ENCODE measurements at places on chromosomes 7 and 10.
A peak's percentile ranks its signal among the peaks of the same experiment; 100 is the strongest.

DNA sequence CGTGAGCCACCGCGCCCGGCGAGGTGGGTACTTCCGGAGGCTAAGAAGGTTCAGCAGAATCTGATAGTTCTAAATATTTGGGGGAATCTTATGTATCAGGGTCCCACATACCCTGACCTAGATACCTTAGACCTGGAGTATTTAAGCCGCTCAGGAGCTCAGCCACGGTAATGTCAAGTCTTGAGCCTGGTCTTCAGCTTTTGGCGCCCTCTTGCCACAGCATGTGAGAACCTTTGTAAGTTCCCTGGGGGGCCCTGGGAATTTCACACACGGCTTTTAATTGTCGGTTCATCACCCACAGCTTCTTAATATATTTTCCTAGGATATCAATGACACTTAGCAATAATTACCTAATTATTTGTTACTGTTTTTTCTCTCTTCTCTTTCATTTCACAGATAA is 324.3 kb upstream of the GALNT17 start:
- DNase-seq: no peak

DNA sequence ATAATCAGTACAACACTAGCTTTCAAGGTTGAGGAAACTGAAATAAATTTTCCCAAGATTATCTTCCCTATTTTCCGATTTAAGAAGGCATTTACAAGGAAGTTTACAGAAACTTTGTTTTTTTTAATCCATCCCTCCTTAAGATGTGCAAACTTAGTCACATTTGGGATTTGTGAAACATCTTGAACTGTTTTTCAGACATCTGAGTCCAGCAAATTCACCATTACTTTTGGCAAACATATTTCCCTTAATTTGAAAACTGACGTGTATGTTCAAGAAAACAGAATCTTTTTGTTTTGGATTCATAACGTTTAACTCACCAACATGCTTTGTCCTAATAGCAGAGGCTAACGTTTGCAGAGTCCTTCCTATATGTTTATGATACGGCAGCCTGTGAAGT is 19.5 kb downstream of the GLI3 start:
- no peak for DNase-seq

GRCh38 chr7:122199171-122199570 is 55.1 kb upstream of the AASS start:
- no peak for DNase-seq

DNA sequence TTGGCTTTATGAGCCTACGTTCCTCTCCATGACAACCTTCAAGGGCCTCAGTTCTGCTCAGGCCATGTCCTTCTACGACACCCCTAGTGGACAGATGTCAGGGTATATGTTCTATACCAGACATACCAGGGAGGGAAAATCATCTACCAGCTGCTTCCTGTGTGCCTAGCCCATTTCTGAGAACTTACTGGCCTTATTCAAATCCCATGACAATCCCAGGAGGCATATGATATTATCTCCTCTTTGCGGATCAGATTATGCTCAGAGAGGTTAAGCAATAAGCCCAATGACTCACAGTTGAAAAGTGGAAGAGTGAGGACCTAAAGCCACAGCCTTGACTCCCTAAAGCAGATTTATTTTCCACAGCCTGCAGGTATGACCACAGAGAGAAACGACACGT is 139.3 kb downstream of the GLI3 start:
- no peak for DNase-seq

- DNase-seq: no peak
These were observed 1.5 kb downstream of the NIPSNAP2 start for GRCh38 chr7:55965805-55966421.

- DNase-seq: no peak
These were observed 66.0 kb downstream of the OSBPL3 start for GRCh38 chr7:24913801-24914464.

- no peak for DNase-seq
These were observed 43.8 kb upstream of the ACSL5 start for GRCh38 chr10:112330162-112330561.

DNA sequence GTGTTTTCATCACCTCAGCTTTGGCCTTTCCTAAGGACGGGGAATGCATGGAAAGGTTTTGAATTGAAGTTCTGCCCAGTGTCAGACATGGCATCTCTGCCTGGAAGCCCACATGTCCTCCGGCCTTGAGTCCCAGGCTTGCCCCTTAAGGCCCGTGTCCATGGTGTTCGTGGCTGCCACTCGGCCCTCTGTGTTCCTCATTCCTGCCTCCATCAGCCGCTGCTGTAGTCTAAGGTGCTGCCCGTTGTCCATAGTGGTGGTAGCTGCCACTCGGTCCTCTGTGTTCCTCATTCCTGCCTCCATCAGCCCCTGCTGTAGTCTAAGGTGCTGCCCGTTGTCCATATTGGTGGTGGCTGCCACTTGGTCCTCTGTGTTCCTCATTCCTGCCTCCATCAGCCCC is 180.7 kb upstream of the SHH start:
- no peak for DNase-seq

- peak; percentile 25 for DNase-seq
These were observed 61.2 kb upstream of the LRRN3 start for GRCh38 chr7:111029574-111030251.

DNA sequence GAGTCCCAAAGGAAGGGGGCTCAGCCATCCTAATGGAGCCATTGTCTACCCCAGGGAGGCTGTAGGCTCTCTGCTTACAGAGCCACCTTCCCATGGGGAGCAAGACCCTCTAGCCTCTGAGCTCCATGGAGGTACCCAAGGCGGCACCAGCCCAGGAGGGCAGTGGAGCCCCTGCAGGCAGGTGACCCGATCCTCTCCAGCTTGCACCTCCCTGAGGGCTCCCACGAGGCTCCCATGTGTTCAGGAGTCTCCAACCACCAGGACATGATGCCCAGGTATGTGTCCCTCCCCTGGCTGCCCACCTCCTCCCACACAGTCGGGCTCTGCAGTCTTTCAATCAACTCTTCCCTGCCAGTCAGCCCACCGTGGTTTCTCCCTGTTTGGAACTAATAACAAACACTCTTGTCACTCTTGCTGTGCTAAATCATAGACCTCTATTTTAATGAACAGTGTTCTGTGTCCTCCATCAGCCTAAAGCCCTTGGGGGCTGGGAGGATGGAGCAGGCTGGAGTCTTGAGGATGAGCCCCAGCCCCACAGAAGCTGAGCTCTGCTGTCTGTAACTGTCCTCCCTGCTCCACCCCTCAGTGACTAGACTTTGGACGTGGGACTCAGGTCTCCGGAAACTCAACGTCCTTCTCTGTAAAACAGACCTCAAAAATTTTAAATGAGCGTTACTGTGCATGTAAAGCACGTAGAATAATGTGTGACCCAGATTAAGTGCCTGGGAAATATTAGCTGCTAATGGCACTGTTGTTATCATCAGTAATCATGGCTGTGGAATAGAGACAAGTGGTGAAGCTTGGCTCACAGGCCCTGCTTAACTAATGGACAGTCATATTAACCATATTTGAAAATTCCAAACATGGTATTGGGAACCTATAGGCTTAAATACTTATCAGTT is 298.9 kb downstream of the WDR37 start:
- DNase-seq: no peak

GRCh38 chr7:46357290-46357689 is 436.2 kb upstream of the IGFBP3 start:
- DNase-seq: no peak

GRCh38 chr7:48011323-48011722 is 17.6 kb downstream of the SUN3 start:
- DNase-seq: no peak

GRCh38 chr7:91567081-91568012 is 303.1 kb downstream of the FZD1 start:
- no peak for DNase-seq

- no peak for DNase-seq
These were observed 9.6 kb downstream of the SYPL1 start for GRCh38 chr7:106102387-106102966.

GRCh38 chr10:83332690-83333089 is 806.6 kb upstream of the GHITM start:
- no peak for DNase-seq

DNA sequence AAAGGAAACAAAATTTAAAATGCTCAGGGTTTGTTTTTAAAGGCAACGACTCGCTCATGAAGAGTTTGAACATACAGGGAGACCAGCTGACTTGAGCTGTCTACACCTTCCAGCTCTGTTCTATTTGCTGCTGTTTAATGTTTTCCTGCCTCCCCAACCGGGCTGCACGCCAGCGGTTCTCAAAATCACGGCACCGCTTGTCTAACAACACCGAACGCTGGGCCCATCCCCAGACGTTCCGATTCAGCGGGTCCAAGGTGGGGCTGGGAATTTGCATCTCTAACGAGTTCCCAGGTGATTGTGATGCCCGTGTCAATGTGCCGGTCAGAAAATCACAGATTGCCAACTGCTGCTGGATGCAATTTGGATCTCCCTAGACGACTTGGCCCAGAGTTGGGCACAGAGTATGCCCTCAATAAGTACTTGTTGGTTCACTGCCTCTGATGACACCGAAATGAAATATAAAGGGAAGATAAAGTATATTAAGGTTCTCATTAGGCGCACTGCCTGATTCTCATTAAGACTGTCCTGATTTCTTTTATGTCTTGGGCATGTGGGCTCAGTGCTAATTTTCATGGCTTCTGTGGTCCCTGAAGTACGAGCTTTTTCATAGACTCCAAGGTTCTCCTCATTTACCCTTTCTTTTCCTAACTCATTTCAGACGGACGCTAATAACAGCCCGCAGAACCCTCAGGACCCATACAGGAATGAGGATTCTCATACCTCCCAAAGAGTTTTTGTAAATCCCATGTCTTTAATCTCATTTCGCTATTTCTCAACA is 28.5 kb downstream of the CELF2 start:
- DNase-seq: no peak

GRCh38 chr10:33478675-33479125 is 144.2 kb upstream of the NRP1 start:
- no peak for DNase-seq

- DNase-seq: no peak
These were observed 195.1 kb upstream of the KLF6 start for GRCh38 chr10:3980144-3980543.

GRCh38 chr10:99658622-99659030 is 683 bp upstream of the ENTPD7 start:
- peak; percentile 25 for DNase-seq

DNA sequence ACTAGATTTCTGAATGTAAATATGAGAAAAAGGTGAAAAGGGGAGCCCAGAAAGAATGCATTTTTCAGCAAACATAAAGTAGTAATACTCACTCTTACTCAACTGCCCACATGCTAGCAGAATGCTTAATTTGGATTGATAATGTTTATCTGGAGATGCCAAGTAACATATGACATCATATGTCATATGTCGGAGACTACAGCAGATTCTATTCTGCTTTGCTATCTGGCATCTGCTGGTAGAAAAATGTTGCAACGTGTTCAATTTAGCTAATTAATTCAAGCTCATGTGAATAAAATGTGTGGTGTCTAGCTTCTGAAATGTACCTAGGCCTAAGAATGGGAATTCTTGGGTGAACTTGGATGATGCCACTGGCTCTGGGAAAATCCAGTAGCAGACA is 4.5 kb downstream of the BBIP1 start:
- no peak for DNase-seq

DNA sequence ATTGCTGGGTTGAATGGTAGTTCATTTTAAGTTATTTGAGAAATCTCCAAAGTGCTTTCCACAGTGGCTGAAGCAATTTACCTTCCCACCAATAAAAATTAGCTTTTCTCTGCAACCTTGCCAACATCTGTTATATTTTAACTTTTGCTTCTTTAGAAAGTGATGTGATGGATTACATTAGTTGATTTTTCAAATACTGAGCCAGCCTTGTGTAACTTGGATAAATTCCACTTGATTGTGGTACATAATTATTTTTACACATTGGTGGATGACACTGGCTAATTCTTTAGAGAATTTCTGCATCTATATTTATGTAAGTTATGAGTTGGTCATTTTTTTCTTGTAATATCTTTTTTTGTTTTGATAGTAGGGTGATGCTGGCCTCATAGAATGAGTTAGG is 634.1 kb downstream of the GALNT17 start:
- DNase-seq: no peak

GRCh38 chr7:95427914-95428516 is 6.8 kb downstream of the PON2 start:
- DNase-seq: no peak

DNA sequence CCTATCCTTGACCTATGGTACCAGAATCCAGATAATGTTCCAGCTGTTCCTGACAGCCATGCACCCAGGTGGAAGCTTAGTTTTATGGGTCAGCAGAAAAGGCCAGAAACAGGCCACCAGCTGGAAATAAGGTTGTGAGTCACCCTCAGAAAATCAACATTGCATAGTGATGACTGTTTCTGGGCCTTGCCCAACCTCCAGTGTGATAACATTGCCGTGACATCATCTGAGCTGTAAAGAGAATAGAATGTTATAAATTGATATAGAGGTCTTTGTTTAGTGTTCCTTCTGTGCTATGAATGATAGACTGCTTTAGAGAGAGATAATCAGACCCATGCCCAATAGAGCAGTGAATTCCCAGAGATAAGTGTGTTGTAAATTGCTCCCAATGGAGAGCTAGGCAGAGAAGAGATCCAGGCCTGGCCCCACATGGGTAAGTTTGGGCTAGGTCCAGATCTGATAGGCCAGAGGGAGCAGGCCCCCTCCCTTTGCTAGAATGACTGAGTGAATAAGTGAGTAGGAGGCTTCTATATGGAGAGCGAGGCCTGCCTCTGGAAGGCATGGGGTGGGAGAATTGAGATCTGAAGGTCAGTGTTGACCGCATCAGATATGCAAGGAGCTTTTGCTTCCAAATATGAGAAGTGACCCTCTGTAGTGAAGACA is 14.2 kb upstream of the HPS1 start:
- DNase-seq: no peak

- no peak for DNase-seq
These were observed 22.9 kb upstream of the DUSP5 start for GRCh38 chr10:110474826-110475225.

DNA sequence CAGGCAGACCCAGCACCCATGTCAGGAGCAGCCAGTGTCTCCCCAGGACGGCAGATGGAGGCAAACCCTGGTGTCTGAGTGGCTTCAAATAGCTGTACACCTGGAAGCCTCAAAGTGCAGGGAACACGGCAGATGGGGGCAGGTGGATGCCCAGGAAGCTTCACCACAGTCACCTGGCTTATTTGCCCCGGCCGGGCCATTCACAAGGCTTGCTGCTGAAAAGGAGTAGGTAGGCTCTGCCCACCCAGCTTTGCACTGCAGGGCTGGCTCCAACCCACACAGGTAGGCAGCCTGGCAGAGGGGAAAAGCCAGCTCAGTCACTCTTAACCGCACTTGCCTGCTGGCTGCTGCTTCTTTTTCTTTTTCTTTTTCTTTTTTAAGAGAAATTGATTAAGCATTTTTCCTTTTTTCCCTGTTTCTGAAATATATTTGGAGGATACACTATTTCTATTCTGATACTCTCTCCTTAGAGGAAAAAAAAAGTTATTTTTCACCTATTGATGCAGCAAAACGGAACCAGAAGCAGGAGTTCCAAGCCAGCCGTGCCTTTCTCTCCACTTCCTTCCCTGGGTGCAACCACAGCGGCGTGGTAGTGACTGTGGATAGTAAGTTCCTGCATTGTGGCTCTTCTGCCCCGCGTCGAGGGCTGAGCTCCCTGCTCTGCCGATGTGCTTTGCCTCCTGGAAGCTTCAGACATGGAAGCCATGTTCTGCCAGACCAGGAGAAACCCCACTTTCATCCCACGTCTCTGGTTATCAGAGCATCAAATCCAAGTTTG is 118.3 kb downstream of the KLF6 start:
- no peak for DNase-seq

GRCh38 chr10:83991986-83992753 is 147.1 kb upstream of the GHITM start:
- DNase-seq: no peak
